ENCODE measurements at places on chromosomes 16 and 17.

DNA sequence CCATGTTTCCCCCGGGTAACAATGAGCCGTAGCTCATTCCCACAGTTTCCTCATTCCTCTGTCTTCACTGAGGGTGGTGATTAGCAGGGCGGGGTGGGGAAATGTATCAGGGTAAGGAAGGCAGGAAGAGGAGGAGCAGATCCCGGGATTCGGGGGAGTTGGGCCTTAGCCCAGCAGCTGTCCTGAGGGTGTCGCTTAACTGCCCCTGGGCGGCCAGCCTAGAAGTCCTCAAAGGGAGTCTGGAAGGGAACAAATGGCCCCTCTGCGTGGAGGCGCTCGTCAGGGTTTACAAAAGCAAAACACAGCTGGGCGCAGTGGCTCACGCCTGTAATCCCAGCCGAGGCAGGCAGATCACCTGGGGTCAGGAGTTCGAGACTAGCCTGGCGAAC lies 14.3 kb downstream of the MLYCD start:
- DNase-seq = no peak

- no peak for DNase-seq
Observed at GRCh38 chr16:17258848-17259713, 211.7 kb downstream of the XYLT1 start.

DNA sequence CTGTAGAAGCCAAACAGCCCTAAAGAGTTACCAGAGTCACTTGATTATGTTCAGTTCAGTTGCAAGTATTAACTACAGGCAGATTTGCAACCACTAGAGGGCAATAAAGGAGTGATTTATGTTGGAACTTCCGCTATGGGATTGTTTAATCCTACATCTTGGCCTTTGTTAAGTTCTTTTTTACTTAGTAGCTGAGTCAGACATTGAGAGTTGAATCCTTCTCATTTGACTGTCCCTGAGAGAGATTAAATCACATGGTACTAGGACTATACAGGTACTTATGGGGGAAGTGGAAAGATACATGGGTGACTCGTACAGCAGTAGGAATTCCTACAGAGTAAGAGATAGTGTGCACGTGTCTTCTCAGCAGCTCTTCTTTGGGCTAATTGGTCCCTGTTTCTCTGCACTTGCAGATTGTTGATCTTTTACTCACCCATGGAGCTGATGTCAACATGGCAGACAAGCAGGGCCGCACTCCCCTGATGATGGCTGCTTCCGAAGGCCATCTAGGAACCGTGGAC lies 40.3 kb downstream of the CYB561 start:
- no peak for DNase-seq

DNA sequence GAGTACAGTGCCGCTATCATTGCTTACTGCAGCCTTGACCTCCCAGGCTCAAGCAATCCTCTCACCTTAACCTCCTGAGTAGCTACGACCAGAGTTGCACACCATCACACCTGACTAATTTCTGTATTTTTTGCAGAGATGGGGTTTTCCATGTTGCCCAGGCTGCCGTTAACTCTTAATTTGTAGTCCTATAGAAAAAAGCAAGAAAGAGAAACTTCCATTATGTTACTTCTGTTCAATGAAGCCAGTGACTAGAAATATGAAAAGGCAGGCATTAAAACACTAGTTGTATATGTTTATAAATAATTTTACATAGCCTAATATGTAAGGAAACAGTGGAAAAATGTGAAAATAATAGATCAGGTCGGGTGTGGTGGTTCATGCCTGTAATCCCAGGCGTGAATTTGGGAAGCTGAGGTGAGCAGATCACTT lies 9.7 kb downstream of the RAD51C start:
- no peak for DNase-seq

Data from activated T-cell treated with anti-CD3 and anti-CD28 coated beads for 48 hours (primary cell).